Activated CD4-positive, alpha-beta T cell treated with anti-CD3 and anti-CD28 coated beads for 4 hours (primary cell): ENCODE measurements at places on chromosomes 7 and 10.

- no peak for DNase-seq
These were observed 23.6 kb upstream of the VSIR start for GRCh38 chr10:71796749-71797405.

DNA sequence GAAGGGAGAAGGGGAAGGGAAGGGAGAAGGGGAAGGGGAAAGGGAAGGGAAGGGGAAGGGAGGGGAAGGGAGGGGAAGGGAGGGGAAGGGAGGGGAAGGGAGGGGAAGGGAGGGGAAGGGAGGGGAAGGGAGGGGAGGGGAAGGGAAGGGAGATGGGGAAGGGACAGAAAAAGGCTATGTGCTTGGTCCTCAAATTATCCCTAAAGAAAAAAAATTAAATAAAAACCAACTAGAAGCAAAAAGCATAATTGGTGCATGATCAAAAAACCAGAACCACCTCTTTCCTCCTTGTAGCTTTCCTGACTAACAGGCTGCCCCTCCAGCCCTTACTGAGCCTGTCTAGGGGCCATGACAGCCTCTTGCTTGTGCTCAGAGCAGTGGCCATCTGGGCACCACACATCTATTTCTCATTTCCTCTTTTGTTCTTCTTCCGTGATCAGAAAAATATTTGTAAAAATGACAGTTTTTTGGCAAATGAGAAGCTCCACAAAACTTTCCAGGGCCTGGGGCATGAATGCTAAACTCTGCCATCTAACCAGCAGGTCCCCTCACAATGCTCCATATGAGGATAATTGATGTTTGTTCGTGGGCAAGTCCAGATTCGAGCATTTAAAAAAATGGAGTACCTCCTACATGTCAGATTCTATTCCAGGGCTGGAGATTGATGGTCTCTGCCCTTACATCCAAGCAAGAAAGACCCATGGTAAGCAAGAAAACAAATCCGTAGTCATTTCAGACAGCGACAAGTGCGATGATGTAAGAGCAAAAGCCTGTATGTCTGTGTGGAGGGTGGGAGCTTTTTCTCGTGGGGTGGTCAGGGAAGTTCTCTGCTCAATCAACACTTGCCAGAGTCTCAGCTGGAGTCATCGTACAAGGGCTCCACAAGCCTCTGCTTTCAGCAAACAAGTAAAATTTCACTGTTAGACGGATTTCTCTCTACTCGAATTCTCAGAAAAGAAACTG lies 320.9 kb downstream of the WDR11 start:
- DNase-seq, result no peak

GRCh38 chr10:46516660-46517416 lies 39.6 kb downstream of the GPRIN2 start:
- DNase-seq, result no peak

GRCh38 chr10:76974017-76974691 lies 663.5 kb downstream of the KCNMA1 start:
- DNase-seq, result no peak

- no peak for DNase-seq
These were observed 320.0 kb downstream of the EXOC4 start for GRCh38 chr7:133572843-133573242.

- DNase-seq, result no peak
These were observed 7.7 kb downstream of the PRTFDC1 start for GRCh38 chr10:24944512-24945255.

DNA sequence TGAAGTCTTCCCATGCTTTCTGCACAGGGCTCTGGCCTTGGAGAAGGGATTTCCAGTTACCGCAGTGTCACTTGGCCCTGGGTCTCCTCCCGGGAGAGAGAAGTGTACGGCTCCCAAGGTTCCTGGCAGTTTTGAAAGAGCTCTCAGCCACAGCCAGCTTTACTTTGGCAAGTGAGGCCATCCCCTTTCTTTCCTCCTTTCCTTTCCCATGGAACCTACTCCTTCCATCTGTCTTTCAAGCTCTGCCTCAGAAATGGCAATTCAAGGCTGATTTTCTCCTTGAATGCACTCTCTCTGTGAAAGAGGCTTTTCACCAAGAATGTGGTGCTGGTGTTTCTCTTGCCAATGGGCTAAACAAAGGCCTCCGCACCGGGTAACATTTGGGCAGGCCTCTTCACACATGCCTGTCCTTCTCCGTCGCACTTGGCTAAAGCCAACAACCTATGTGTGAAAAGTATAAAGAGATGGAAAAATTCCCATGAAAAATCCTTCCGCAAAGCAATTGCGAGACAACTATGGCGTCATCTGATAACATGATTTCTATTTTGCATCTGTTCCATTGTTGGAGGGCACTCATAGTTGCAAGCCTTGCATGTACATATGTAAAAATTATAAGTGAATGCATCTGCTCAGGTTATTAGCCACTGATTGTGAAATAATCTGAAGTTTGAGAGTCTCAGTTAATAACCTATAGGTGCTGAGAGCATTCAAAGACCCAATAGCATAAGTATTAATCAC lies 125.4 kb downstream of the PFKFB3 start:
- no peak for DNase-seq

- DNase-seq, result no peak
These were observed 259.8 kb upstream of the AOAH start for GRCh38 chr7:36984041-36984521.

DNA sequence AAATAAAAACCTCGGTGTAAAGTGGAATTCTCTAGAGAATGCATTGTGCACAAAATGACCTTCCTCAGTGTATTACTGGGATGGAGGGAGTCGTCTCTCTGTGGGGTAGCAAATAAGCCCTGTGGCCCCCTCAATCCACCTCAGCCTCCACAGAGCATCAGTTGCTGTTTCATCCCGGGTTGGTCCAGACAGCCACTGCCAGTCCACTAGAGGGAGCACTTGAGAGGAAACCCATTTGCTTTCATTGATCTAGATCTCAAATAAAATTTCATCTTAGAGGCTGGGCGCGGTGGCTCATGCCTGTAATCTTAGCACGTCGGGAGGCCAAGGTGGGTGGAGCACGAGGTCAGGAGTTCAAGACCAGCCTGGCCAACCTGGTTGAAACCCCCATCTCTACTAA lies 1128.7 kb downstream of the CNTNAP2 start:
- no peak for DNase-seq

- no peak for DNase-seq
These were observed 60.8 kb upstream of the BTRC start for GRCh38 chr10:101293007-101293723.

DNA sequence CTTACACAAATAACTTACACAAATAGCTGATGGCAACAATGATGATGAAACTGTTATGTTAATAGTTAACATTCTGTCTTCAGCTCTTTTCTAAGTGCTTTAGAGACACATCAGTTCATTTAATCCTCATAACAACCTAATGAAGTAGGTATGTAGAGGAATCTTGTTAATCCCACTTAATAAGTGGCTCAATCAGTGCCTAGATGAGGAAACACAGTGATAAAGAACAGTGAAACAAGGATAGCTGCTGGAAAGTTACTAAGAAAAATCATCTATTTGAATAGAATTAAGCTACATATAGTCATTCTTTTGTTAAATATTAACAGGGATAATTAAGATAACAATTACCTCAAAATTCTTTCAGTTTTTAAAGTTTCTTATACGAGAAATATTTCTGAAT lies 487.6 kb downstream of the ARL4A start:
- no peak for DNase-seq

- peak; percentile 75 for DNase-seq
These were observed 200.3 kb downstream of the PRPF18 start for GRCh38 chr10:13787015-13787421.

DNA sequence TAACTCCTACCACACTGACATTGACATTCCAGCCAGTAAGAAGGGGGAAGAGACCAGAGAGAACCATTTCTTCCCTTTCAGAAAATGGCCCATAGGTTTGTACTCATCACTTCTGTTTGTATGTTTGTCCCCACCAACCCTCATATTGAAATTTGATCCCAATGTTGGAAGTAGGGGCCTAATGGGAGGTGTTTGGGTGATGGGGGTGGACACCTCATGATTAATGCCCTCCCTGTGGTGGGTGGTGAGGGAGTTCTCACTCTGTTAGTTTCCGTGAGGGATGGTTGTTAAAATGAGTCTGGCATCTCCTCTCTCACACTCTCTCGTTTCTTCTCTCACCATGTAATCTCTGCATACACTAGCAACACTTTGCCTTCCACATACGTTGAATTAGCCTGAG lies 21.4 kb downstream of the CADPS2 start:
- no peak for DNase-seq

DNA sequence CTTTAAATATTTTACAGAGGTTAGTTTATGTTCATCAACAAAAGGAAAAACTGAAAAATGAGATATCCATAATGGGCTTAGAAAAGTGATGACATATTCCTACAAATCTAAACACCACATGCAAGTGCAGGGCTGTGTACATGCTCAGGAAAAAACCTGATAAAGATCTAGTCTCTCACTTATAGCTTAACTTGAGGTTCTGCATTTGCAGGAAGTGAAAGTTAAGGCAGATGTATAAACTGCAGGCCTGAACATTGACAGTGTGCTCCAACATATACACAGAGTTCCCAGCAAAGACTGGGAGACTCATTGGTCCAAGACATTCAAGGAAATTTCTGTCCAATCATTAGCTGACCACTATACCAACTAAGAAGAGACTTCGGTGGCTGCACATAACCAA lies 63.8 kb upstream of the RET start:
- DNase-seq, result no peak

DNA sequence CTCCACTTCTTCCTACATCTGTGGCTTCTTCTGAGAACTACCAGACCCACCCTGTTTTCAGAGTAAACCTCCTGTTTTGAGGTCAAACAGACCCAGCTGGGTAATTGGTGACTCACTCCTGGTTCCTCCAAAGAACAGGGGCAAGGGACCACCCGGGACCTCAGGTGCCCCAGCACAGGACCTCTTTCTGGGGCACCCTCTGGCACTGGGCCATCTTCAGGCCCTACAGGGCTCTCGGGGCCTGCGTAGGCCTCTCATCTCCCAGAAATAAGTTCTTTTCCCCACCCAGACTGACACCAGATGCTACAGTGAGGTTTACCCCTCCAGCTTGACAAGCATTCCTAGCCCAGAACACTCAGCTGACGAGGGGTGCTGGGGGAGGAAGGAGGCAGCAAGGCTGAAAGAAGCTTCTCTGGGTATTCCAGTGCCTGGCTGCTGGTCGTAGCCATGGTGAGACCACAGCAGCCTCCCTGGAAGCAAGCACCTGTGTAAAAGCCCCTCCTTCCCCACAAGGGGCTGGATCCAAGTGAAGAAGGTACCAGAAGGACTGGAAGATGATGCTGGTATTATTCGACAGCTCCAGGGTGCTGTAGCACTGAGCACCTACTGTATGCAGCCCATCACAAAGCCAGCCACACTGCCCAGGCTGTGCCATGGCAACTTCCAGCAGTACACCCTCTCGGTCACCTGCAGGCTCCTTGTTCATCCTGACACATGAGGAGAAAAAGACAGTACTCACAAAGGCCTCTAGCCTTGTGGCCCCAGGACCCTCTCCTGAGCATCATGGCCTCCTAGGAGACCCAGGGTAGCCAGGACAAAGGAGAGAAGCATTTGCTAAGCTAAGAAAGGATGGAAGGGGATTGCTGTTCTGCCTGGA lies 47.4 kb downstream of the ALOX5 start:
- peak; percentile 45 for DNase-seq

DNA sequence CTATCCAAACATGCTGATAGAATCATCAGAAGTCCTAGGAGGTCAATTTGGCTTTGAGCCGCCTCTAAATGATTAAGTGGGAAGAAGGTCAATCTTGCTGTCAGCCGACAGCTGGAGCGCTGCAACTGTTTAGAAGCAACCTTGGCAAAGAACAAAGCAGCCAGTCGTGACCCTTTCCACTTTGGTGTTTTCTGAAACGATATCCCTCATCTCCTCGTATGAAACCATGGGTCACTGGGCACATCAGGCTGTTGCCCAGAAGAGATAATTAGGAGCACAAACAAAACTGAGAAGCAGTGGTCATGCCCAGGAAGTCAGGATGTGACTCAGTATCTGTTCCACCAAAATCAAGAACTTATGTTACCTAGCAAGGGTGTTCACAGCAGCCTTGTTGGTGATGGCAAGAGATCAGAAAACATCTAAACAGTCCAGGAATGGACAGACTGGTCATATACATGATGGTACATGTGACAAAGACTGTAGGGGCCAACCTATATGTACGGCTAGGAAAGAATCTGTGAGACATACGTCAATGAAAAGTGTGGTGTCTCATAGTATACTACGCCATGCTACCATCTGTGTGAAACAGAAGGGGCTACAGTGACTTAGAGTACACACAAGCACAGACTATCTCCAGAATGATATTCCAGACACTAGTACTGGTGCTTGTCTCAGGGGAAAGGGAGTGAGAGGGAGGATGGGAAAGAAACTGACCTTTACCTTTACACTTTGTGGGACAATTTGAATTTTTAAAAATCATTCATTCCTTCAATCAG lies 22.4 kb downstream of the STN1 start:
- DNase-seq, result no peak

DNA sequence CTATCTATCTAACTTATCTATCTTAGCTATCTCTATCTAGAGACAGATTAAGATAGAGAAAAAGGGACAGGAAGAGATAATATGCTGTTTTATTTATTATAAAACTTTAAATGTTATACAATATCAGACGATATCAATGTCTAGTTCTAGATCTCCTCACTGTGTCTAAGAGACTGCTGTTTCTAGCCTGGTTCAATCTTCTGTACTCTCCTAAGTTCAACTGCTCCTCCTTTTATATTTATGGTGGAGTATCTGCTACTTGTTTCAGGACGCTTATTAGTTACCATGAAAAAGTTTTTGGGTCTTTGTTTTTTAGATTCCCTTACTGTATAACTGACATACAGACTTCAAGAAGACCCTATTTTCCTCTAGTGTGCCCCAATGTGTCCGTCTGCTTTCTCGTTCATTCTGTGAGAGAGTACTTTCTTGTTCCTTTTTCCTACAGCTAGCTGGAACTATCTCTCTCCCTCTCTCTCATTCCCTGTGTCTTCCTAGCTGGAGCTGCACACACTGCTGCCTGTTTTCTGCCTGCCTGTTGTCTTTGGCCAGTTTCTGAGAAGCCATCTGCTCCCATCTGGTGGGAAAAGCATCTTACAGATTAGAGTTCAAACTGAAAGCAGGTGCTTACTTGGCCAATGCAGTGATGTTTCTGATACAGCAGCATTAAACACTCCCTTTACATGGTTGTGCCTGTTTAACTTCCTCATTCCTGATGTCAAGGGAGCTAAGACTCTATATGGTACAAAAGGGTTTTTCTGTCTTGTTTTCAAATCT lies 49.4 kb upstream of the ARL4A start:
- DNase-seq, result no peak

DNA sequence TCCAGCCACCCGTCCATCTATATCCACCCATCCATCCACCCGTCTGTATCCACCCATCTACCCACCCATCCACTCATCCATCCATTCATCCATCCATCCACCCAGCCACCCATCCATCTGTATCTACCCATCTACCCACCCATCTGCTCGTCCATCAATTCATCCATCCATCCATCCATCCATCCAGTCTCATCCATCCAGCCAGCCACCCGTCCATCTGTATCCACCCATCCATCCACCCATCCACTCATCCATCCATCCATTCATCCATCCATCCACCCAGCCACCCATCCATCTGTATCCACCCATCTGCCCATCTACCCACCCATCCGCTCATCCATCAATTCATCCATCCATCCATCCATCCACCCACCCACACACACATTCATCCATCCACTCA lies 73.2 kb downstream of the UNCX start:
- no peak for DNase-seq
